ENCODE measurements at places on chromosomes 3 and 15.

- DNase-seq: peak; percentile 51
These were observed 79.0 kb upstream of the DCLK3 start for GRCh38 chr3:36843065-36844051.

DNA sequence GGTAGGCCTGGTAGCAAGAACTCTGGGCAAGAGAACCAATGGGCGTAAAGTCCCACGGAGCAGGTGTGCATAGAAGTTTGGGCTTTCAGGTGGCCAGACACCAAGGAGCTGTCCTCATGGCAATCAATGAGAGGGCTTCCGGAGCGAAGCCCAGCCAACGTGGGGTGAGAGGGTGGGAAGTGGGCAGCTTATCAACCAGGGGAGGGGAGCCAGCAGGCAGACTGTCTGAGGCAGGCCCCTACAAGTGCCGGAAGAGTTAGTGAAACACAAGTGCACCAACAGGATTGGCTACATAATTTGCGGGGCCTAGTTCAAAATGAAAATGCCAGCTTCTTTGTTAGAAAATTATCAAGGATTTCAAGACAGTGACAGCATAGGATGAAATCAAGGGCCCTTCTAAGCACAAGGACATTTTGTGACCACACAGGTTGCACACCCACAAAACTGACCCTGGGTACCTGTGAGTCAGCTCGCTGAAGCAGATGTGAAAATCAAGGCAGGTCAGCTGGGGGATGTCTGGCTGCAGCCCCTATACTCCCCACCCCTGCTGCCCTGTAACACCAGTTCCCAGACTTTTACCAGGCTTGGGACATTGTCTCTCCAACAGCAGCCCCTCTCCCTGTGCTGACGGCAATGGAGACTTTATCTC is 102.1 kb upstream of the ETV5 start:
- no peak for DNase-seq

GRCh38 chr3:160454995-160455394 is 5.4 kb upstream of the TRIM59 start:
- no peak for DNase-seq

DNA sequence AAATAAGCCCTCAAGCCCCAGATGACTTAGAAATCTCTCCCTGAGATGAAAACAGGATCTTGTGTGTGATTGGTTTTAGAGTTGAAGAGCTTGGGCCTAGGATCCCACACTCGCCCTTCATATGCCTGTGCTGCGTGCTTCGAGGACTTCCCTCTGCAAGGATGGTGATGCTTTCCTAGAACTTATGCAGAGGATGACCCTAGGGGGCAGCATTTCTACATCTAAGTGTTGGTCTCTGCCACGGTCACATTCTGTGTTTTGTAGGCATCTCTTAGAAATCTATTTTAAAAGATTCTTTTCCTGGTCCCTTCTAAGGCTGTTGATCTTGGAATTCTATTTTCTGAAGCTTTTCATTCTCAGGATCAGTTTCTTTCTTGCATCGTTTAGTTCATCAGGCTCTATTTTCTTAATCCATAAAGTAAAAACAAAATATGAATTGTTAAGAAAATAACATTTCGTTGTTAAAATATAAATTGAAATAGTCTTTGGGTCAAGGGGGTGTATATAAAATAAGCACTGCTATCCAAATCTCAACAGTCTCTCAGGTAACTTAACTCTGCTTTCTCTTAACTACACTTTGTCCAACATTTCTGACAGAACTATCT is 45.7 kb downstream of the WDR76 start:
- no peak for DNase-seq

GRCh38 chr3:101890716-101891115 is 41.4 kb downstream of the NFKBIZ start:
- no peak for DNase-seq

GRCh38 chr3:141454054-141454453 is 32.8 kb upstream of the RASA2 start:
- no peak for DNase-seq

- no peak for DNase-seq
These were observed 466.7 kb downstream of the SHQ1 start for GRCh38 chr3:72381584-72381983.

- DNase-seq: no peak
These were observed 42.0 kb downstream of the MKRN2 start for GRCh38 chr3:12598890-12599289.

DNA sequence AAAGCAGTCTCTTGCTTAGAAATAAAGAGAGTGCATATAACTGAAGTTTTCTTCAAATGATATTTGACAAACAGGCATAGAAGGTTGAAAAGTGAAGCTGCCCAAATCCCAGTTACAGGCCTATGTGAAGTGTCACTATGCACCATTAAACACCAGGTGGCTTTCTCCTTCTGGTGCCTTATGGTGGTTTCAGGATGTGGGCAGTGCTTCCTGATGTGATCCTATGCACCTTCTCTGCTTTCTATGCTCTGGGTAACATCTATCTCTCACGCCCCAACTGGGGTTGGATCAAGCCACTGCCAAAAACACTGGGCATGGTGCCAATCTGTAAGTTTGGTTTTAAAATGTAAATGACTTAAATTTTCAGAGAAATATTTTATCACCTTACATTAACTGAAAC is 744.7 kb downstream of the TUSC7 start:
- DNase-seq: no peak

DNA sequence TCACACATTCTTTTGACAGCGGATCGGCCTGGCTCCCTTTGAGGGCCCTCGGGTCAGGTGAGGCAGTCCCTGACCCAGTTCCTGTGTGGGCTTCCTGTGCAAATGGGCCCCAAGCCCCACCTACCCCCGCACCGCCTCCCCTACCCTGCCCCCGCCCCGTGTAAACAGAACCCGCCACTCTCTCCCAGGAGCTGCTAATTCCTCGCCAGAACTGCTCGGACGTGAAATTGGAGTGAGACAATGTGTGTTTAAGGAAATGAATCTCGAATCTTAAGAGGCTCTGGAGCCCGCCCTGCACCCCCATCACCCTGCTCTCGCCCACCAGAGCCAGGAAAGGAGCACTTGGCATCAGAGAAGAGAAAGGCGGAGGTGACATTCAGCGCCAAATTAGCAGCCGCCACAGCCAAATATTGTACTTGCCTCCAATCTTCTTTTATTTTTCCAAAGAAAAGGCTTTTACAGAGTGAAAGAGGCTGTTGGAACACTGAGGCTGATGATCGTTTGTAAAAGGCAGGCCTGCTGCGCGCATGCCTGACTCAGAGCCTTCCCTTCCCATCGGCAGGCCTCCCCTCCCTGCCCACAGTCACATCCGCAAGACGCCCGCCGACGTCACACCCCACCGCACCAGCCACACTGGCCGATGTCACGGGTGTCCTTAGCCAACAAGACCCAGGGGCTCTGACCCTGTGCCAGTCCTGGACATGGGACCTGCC is 53.1 kb downstream of the CACNA2D2 start:
- DNase-seq: peak; percentile 68

DNA sequence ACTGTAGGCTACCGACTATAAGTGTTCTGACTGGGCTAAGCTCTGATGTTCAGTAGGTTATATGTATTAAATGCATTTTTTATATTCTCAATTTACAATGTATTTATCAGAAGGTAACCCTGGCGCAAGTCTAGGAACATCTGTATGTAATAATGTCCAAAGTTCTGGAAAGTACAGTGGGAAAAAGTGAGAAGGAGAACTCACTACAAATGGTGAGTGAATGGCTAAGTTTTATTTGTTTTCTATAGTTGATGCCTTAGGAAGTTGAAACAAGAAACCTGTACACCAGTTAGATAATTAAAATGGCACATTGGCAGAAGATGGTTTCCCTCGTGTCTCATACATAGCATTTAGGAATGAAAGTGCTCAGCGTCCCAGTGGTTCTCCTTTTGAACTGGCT is 333.4 kb upstream of the THRB start:
- DNase-seq: no peak

GRCh38 chr3:174438501-174439145 is 420.5 kb upstream of the NAALADL2 start:
- no peak for DNase-seq

DNA sequence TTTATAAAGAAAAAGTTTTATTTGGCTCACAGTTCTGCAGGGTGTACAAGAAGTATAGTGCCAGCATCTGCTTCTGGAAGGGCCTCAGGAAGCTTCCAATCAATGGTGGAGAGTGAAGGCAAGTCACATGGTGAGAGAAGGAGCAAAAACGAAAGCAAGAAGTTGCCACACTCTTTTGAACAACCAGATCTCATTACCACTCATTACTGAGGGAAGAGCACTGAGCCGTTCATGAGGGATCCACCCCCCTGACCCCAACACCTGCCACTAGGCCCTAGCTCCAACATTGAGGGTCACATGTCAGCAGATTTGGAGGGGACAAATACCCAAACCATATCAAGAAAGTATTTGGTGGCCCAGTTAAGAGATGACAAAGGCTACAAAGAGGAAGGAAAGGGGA is 239.3 kb upstream of the UBE2E1 start:
- no peak for DNase-seq

- DNase-seq: no peak
These were observed 523.7 kb upstream of the TGFBR2 start for GRCh38 chr3:30082652-30083051.

- no peak for DNase-seq
These were observed 31.5 kb upstream of the ADCY5 start for GRCh38 chr3:123480428-123480827.

GRCh38 chr3:99118381-99118780 is 216.9 kb upstream of the DCBLD2 start:
- DNase-seq: no peak

GRCh38 chr3:197028728-197029510 is 698 bp downstream of the MELTF start:
- DNase-seq: peak; percentile 16

GRCh38 chr3:51500632-51501131 is 867 bp upstream of the DCAF1 start:
- no peak for DNase-seq

- DNase-seq: no peak
These were observed 80.1 kb downstream of the SSR3 start for GRCh38 chr3:156474560-156475389.

- no peak for DNase-seq
These were observed 77.0 kb upstream of the UMPS start for GRCh38 chr3:124653071-124653796.

- DNase-seq: no peak
These were observed 525.8 kb downstream of the DIPK2A start for GRCh38 chr3:144497452-144497851.

DNA sequence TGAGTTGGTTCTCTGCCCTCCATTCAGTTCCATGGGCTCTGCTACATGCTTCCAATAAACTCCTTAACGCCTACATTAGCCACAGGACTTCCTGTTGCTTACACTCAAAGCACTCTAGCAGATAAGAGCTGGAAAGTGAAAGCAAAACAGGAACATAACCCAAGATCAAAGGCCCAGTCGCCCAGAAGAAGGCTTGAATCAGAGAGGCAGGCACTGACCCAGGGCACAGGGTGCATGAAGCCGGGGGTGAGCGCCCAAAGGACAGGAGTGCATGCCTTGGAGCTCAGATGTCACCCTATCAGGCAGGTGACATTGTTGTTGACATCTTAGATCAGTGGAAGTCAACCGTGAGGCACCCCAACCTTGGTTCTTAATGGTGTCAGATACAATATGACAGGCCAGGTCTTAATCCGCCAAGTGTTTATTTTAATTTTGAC is 235.1 kb downstream of the UACA start:
- peak; percentile 48 for DNase-seq

DNA sequence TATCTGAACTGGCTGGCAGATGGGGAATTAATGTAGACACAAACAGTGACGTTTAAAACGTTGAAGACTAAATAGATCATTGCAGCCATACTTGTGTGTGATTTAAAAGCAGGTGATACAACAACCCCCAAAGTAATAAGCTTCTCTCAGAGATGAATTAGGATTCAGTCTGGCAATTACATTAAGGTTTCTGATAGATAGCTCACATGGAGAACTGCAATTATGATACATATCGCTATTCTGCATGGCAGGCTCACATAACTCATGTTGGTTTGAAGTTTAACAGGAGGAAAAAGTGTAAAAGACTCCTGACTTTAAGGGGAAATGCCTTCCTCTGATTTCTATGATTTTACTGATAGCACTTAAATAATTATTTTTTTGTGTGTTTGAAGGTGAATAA is 196.9 kb downstream of the CLSTN2 start:
- no peak for DNase-seq

DNA sequence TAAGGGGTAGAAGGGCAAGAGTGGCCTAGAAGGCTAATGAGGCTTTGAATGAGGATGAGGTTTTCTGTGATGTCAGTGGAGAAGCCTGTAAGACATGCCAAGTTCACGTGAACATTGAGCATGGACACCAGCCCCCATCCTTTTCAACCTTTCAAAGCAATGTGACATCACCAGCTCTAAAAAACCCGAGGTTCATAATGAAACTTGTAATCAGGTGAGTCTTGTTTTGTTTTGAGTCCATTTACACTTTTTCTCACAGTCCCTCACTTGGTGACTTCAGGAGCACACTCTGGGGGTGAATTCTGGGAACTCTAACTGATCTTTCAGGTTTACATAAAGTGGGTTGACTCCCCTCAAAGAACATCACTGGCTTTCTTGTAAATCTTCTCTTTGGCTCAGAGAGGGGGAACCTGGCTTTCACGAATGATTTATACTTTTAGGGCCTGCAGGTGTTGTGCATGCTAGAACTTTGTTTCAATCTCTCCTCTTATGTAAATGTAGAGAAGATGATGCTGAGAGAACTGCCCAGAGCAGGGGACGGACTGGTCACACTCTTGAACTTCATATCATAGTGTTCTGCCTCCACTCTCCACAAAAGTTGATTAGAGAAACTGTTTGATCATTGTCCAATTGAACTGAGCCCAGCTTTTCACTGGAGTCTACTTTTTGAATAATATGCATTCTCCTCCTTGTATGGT is 224.7 kb upstream of the SATB1 start:
- peak; percentile 3 for DNase-seq

DNA sequence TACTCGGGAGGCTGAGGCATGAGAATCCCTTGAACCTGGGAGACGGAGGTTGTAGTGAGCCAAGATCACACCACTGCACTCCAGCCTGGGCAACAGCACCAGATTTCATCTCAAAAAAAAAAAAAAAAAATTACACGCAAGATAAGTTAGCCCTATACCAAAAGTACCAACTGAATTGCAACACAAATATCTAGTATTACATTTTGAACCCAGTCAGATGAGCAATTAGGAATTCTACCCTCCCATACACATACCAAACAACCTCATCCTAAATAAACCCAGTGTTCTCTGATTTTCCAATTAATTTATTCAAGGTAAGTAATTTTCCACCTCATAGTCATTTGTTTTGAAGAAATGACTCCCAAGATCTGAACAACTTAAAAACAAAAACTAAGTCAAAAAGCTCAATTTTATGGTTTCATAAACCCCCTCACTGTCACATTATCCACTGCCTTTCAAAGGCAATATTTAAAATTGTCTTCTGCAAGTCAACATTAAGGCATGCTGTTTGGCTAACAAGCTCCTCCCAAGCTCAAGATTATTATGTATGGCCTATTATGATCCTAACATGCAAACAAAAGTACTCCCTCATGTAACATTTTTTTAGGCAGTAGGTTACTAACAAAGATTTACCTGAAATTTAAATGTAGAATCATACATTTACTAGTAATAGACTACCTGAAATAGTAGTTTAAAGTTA is 4.5 kb downstream of the RAF1 start:
- no peak for DNase-seq

- no peak for DNase-seq
These were observed 72.2 kb downstream of the TOP2B start for GRCh38 chr3:25592510-25592968.

- no peak for DNase-seq
These were observed 148.4 kb downstream of the ZIC4 start for GRCh38 chr3:147257944-147258343.

Data from CD8-positive, alpha-beta memory T cell (primary cell).